ENCODE measurements at places on chromosomes 2 and 18.

DNA sequence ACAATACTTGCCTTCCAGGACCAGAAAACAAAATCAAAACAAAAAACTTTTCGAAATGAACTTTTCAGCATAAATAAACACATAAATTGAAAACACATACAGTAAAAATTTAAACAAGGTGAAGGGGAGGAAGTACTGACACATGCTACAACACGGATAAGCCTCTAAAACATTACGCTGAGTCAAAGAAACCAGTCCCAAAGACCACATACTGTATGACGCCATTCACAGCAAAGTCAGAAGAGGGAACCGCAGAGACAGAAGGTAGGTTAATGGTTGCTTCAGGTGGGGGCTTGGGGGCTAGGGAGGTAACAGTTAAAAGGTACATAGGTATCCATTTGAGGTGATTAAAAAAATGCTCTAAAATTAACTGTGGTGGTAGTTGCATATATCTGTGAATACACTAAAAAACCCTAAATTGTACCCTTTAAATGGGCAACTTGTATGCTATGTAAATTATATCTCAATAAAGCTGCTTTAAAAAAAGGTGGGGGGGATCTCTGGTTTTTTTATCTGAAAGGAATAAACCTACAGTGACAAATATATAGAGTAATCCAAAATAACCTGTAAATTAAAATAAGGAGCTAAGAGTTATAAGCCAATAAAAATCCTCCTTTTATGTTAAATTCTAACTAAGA, 7.1 kb downstream of the COX7A2L start:
- DNase-seq: no peak

GRCh38 chr2:234218266-234219045, 168.0 kb downstream of the SPP2 start:
- no peak for DNase-seq

DNA sequence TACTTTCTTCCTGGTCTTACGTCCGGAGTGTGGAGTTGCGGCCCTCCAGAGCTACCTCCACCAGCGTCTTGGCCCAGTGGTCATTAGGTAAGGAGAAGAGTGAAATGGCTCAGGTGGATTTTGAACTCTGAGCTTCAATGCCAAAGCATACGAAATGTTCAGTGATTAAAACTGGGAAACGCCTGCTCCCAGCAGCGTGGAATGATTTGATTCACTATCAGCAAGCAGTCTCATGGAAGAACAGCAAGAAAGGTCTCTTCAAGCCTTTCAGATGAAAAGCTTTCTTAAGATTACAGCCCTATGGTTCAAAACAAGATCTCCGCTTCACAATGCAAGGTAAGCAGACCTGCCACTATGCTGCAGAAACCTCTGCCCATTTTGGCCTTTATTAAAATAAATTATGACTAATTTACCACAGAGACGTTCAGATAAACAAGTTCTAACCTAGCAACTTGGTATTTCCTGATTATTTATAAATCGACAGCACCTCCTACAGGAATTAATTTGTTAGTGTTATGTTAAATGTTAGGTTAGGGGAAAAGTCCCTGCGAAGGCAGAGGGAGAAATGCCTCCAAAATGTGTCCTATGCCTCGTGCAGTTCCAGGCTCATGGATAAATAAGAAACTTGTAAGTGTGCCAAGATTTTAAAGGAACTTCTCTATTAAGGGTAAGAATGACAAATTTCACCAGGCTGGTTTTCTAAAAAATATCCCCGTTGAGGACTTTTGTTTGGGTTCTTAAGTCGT, 10.1 kb downstream of the SP9 start:
- no peak for DNase-seq

DNA sequence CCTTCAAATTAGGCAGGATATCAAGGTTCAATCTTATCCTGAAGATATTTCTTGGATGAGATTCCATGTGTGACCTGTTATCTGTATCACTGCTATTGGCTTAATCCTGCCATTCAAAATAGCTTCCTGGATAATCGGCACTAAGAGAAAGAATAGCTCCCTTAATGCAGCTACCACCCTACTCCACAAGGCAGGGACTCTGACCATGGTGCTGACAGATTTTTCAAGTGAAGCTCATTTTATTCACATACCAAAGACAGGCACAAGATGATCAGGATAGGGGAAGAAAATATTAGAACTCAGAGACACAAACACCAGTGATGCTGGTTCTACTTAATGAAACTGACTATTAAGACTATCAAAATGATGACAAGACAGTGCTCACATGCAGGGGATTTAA, 74.9 kb downstream of the ORC4 start:
- no peak for DNase-seq

- DNase-seq: no peak
Measured at GRCh38 chr18:60452421-60452820, 79.8 kb upstream of the MC4R start.

DNA sequence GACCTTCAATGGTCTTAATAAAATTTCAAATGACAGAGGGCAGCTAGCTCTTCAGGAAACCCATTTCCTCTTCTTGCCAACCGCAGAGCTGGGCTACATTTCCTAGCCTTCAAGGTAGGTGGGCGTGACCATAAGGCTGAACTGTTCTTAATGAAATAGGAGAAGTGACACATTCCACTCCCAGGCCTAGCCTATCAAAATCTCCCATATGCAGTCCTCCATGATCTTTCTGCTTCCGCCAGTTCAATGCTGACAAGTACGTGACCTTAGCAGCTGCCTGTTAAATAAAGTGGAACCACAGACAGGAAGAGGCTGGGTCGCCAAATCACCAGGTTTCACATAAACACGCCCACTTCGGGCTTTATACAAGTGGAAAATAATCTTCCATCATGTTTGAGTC, 13.2 kb downstream of the SERPINE2 start:
- peak; percentile 39 for DNase-seq

- DNase-seq: no peak
Measured at GRCh38 chr2:29317801-29318485, 202.7 kb downstream of the CLIP4 start.

DNA sequence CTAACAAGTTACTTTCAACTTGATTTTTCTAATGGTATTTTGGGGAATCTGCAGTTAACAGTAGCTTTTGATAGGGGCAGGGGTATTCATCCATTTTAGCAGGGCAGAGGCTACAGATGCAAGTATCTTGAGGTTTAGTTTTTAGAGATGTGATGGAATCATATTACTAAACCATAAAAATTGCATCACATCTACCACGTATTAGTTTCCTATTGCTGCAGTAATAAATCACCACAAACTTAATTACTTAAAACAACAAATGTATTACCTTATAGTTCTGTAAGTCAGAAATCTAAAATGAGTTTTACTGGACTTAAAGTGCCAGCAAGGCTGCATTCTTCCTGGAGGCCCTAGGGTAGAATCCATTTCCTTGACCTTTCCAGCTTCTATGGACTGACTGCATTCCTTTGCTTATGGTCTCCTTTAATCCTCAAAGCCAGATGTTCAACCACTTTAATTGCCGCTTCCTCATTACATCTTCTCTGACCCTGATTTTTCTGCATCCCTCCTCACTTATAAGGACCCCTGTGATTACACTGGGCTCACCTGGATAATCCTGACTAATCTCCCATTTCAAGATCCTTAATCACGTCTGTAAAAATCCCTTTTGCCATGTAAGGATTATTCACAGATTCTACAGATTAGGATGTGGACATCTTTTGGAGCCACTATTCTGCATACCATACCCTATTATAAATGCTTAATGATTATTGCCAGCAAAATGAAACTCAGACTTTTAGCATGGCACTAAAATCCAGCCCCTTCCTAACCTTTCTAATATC, 21.9 kb upstream of the EXOC6B start:
- no peak for DNase-seq

- no peak for DNase-seq
Measured at GRCh38 chr2:220269367-220269766, 641.9 kb downstream of the SLC4A3 start.

DNA sequence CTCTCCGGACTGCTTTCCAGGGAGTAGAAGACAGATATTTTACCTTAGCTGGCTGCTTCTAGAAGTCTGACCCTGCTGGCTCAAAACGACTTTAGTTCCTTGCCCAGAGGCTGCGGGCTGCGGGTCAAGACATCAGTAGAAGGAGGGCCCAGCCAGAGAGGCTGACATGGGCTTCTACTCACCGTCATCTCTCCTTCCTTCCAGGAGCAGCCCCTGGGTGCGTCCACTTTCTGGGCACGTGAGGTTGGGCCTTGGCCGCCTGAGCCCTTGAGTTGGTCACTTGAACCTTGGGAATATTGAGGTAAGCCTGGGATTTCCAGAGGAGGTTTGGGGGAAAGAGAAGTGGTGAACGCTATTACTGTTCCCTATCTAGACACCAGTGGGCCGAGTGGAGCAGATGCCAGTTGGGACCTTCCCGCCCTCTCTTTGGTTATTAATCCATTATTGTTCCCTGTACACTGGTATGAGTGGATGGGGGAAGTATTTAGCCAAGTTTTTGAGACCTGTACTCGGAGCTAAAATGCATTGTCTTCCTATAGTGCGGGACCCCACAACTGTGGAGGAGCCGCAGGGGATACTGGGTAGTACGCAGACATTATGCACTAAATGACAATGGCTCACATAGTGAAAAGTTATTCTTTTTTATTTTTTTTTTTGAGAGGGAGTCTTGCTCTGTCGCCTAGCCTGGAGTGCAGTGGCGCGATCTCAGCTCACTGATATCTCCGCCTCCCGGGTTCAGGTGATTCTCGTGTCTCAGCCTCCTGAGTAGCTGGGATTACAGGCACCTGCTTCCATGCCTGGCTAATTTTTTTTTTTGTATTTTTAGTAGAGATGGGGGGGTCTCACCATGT, 26.3 kb upstream of the CASP8 start:
- DNase-seq: no peak

GRCh38 chr2:206615417-206616089, 26.7 kb upstream of the FAM237A start:
- DNase-seq: no peak

- no peak for DNase-seq
Measured at GRCh38 chr2:241390301-241391206, 34.5 kb downstream of the FARP2 start.

GRCh38 chr2:223744580-223744979, 92.8 kb downstream of the AP1S3 start:
- DNase-seq: no peak

- DNase-seq: no peak
Measured at GRCh38 chr2:154549869-154550268, 148.6 kb upstream of the KCNJ3 start.

DNA sequence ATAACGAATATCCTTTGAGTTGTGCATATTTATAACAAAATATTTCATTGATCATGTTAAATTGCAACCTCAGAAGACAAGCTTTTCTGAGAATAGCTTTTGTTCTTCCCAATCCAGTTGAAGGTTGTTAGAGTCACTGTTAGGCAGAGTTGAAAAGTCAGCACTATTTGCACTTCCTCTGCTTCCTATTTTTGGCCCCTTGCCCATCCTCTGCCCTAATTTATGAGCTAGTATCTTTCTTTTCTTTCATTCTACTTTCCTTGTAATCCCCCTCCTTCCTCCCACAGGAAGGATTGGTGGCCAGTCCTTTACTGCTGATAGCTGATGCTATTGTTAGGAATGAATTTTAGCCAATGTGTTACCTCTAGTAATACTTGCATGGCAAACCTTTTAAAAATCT, 4.9 kb downstream of the RALB start:
- DNase-seq: no peak

DNA sequence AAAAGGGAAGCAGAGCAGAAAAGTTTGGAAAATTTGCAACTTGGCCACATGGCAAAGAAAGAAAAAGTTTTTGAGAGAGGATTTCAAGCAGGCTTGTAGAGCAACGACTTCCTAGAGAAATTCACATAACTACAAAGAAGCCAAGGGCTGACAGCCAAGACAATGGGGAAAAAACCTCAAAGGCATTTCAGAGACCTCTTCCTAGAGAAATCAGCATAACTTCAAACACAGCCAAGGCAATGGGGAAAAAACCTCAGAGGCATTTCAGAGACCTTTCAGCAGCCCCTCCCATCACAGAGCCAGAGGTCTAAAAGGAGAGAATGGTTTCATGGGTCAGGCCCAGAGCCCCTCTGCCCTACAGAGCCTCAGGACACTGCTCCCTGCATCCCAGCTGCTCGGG, 7.2 kb downstream of the ADI1 start:
- DNase-seq: no peak

DNA sequence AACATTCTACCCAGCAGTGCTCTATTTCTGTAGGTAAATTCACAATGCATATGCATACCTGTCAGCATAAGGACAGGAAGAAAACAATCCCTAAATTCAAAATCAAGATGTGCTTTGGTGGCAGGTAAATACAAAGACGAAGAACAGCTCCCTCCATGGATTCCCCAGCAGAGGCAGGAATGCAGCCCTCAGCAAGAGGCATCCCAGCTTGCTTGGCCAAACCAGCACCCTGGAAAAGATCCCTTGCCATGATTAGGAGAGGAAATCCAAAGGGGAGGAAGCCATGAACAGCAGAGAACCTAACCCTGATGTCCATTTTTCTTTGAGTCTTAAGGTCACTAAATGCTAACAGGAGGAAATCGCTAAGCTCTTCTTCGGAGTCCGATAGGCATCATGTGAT, 91.2 kb downstream of the KCTD1 start:
- DNase-seq: no peak

DNA sequence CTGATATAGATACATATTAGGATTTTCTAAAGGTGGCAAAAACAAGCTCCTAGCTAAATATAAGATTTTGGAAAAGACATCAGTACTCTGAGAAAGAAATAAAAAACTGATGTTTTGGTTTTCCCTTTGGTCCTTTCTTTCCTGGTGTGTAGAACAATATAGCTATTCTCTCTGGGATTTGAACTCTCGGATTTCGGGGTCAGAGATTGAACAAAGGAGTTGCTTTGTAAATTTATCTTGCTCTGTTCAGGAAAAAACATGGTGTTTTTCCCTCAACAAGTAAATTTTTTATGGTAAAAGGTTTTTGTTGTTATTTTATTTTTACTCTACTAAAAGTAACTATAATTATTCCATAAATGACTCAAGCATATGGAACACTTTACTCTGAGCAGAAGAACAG, 889.3 kb downstream of the ERBB4 start:
- no peak for DNase-seq

GRCh38 chr18:75360941-75361340, 66.6 kb downstream of the SMIM21 start:
- no peak for DNase-seq

DNA sequence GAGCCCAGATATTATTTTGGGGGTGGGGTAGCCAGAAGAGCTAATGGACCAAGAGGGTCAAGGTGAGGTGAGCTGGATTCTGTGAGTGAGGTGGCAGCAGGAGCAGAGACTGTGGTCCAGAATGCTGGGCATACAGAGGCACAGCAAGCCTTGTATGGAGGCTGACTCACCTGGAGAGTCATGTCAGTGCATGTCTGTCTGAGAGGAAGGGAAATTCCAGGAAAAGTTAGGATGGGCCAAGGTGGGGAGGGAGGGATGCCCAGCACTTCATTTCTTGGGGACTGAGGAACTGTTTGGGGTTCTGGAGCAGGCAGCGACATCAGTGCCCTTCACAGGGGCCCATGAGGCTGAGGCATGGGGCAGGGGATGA, 21.1 kb downstream of the PER2 start:
- DNase-seq: no peak
